Cortex of kidney (tissue), 1 donor: ENCODE measurements at places on chromosomes 4 and X.

DNA sequence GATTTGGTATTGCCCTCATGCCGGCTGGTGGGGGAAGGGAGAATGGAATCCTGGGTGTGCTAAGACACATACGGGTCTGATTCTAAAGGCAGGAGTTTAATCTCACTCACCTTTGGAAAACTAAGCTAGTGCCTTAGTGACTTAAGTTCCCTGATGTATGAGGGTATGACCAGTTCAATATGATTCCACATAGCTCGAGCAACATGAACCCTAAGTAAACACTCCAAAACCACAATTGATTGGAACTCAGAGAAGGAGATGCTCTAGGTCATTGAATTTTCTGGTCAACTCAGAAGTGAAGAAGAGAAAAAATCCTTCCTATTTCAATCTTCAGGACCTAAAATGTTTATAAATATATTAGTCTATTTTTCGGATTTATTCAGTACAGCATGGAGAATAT, 420.1 kb upstream of the INTU start:
- no peak for DNase-seq

- no peak for DNase-seq
Measured at GRCh38 chr4:114807357-114807756, 208.8 kb downstream of the UGT8 start.

DNA sequence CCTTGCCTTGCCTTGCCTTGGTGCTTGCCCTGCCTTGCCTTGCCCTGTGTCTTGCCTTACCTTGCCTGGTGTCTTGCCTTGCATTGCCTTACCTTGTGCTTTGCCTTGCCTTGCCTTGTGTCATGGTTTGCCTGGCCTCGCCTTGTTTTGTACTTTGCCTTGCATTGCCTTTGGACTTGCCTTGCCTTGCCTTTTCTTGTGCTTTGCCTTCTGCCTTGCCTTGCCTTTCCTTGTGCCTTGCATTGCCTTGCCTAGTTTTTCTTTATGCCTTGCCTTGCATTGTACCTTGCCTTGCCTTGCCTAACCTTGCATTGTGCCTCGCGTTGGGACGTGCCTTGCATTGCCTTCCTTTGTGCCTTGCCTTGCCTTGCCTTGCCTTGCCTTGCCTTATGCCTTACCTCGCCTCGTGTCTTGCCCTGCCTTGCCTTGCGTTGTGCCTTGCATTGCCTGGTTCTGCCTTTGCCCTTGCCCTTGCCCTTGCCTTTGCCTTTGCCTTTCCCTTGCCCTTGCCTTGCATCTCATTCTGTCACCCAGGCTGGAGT, 82.8 kb downstream of the TAB3 start:
- DNase-seq: no peak

GRCh38 chrX:108216405-108216804, 124.8 kb downstream of the ATG4A start:
- DNase-seq: no peak

DNA sequence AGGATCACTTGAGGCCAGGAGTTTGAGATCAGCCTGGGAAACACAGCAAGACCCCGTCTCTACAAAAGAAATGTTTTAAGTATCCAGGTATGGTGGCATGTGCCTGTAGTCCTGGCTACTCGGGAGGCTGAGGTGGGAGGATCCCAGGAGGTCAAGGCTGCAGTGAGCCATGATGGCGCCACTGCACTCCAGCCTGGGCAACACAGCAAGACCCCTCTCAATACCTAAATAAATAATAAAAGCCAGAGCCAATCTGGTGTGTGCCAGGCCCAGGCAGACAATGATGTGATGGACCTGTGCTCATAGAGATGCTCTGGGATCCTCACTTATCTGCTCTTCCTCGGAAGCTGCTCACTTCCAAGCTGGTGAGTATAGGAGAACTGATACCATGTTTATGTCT, 18.2 kb upstream of the SASH3 start:
- DNase-seq: no peak

DNA sequence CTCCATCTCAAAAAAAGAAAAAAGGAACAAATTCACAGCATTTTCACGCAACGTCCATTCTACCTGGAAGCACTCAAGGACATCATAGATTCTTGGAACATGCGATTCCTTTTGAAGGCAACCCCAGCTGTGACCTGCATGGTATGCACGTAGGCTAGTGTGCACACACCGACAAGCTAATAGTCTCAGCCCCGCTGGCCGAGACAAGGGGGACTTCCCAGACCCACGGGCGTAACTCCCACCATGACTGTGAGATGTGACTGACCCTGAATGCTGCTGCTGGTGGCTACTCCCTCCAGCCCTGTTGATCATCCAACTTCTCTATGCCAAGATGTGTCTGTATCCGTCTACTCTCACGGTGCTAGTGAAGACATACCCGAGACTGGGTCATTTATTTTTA, 78.3 kb downstream of the CRLF2 start:
- DNase-seq: no peak

- DNase-seq: no peak
Measured at GRCh38 chr4:112060212-112060611, 85.0 kb upstream of the FAM241A start.

DNA sequence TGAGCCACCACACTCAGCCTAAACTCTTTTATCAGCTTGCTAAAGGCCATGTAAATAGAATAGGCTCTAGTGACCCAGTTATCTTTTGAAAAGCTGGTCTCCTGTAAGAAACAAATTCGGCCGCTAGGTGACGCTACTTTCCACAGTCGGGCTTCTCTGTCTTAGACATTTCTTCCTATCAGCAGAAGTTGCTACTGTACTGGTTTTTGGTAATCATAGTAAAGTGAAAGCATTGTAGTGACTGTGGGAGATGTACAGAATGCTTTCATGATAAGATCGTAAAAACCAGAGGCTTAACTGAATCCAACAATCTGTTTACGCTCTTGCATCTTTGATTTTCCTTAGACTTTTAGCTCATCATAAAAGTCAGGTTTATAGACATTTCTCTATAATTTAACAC, 82.6 kb downstream of the GK start:
- no peak for DNase-seq

GRCh38 chr4:16503421-16504100, 277.3 kb upstream of the TAPT1 start:
- DNase-seq: no peak
